ENCODE measurements at places on chromosomes 1 and 21.

- DNase-seq = no peak
These were observed 99.6 kb downstream of the APP start for GRCh38 chr21:26070822-26071425.

- no peak for DNase-seq
These were observed 336.3 kb upstream of the NCAM2 start for GRCh38 chr21:20661745-20662422.

- no peak for DNase-seq
These were observed 35.5 kb downstream of the HUNK start for GRCh38 chr21:31908106-31909031.

DNA sequence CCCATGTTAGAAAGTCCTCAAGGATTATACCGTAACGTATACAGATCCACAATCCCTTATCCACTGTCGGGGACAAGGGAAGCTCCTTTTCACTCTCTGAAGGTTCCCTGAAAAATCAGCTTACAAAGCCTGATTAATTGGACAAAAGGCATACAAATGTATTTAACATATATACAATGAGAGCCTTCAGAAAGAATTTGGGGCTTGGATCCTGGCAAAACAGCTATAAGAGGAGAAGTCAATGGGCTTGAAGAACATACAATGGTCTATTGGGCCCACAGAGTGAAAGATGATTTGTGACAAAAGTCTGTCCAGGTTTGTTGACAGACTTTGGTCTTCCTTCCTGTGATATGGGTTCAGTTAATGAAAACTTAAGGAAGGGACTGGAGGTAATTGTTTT is 10.7 kb downstream of the TACSTD2 start:
- DNase-seq = no peak

GRCh38 chr1:236416165-236416564 is 22.1 kb downstream of the EDARADD start:
- DNase-seq = no peak

DNA sequence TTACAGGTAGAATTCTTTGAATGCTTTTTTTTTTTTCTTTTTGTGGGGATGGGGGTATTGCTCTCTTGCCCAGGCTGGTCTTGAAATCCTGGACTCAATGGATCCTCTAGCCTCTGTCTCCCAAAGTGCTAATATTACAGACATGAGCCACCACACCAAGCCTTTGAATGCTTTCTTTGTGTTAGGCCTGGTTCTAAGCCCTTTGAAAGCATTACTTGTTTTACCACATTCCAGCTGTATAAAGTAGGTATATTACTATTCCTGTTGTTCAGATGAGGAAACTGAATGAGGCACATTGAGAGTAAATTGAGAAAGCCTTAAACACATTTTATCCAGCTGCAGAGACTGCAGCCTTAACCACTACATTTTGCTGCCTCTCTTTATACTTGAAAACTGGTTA is 841.8 kb upstream of the ADGRL4 start:
- no peak for DNase-seq

GRCh38 chr1:178011465-178011828 is 41.6 kb upstream of the SEC16B start:
- no peak for DNase-seq

DNA sequence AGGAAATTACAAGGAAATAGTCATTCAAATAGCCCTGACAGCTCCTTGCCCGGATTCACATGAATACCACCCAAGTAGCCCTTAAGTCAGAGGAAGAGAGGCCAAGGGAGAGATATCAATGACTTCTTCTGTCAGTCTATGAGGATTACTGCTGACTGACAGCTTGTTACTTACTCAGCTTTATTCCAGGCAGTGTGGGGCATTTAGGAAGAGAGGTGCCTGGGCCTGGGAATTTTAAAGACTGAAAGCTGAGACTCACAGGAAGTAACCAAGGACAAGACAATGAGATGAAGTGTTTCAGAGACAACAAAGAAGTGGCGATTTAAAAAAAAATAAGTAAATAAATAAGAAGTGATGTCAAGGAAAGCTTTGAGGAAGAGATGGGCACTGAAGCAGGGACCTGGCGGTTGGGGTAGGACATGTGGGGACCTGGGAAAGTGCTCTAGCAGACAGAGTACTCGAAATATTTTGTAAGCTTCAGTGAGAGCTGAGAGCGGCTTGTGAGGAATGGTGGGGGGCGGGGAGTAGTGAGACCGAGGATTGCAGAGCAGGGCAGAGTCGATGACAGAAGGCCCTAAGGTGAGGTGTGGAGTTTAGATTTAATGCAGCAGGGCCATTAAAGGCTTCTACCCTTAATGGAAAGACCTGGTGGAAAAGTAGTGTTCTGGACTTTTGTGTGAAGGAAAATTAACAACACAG is 58.9 kb downstream of the ST3GAL3 start:
- DNase-seq = no peak

- DNase-seq = no peak
These were observed 21.7 kb downstream of the CRYAA start for GRCh38 chr21:43190544-43190943.

GRCh38 chr1:38310079-38310478 is 263.5 kb upstream of the POU3F1 start:
- no peak for DNase-seq

GRCh38 chr1:108881369-108881768 is 4.6 kb downstream of the GPSM2 start:
- no peak for DNase-seq

- DNase-seq = no peak
These were observed 2.5 kb upstream of the PTGS2 start for GRCh38 chr1:186682736-186683135.

DNA sequence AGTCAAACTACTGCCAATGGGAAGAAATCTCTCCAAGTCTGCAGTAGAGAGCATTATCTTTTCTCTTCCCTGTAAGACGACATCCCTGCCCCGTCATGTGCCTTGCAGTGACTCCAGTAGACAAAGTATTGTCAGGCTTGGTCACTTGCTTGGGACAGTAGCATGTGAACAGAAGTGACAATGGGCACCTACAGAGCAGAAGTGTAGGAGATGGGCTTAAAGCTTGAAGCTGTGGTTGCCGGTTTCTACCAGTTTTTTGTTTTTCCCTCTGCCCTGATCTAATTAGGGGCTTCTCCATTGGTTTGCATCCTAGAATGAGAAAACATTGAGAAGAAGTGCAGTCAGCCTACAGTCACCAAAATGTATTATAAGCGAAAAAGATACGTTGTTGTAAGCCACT is 12.7 kb downstream of the F3 start:
- DNase-seq = no peak

GRCh38 chr1:9128166-9128519 is 759 bp downstream of the GPR157 start:
- DNase-seq = no peak

- DNase-seq = no peak
These were observed 11.6 kb downstream of the MYBPH start for GRCh38 chr1:203163891-203164635.
